Kidney epithelial cell (primary cell): ENCODE measurements at places on chromosomes 1 and 21.

GRCh38 chr1:2929335-2929734 is 91.9 kb upstream of the ACTRT2 start:
- no peak for DNase-seq

DNA sequence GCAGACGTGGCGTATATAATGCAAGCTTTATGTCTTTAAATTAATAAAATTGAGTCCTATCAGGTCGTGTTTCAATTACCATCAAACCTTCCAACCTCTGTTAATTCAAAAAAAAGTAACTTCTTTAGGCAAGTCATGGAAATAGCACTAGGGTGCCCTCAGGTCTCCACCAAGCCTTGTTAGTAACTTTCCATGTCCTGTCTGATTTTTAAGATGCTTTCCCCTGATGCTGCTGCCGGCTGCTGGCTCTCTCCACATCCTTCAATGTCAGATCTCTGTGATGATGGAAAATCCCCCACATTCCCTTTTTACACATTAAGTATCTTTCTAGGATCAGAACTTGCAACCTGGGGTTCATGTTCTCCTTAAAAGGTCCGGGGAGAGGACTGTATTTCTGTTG is 3.0 kb downstream of the ERG start:
- DNase-seq = no peak

DNA sequence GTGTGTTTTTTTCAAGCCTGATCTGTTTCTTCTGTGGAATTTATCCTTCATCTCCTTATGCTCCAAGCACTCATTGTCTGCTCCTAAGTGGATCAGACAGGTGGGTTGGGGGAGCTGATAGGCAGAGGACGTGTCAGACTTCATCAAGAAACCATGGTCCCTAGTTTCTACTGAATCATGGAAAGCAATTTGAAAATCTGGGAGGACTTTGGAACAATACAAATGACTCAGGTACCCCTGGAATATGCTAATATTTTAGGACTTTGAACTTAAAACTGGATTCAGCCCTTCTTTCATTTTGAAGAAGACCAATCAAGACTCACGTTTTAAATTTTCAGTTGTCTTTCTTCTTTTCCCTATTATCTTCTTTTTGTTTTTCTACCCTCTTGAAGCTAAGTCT is 7.7 kb downstream of the ABCG1 start:
- DNase-seq = no peak

- no peak for DNase-seq
Observed at GRCh38 chr1:154607106-154607608, 829 bp downstream of the ADAR start.

GRCh38 chr1:110200666-110201065 is 9.4 kb upstream of the KCNC4 start:
- DNase-seq = no peak

- DNase-seq = peak; percentile 77
Observed at GRCh38 chr1:199691540-199691939, 336.0 kb upstream of the NR5A2 start.

DNA sequence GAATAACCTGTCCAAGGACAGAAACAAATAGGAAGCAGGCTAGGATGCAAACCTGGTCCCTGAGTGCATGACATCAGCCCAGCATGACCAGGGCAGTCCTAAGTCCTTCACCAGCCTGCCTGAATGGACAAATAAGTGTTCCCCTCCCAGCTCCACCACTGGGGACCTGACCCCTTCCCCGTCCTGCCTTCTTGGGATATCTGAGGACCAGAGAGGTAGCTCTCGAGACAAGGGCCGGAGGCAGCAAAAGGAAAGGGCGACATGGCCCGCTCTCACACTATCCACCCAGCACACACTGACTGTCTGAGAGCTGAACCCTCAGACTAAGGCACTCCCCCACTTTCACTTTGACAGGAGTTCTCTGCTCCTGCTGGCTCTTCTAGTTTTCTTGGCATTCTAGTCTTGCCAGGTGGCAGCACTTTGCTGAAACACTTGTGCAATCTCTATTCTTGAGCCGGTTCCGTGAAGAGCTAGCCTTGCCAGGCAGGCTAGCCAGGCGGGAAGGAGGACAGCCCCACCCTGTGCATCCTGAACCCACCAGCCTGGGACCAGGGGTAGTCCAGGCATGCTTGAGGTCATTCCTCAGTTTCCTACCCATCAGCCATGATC is 251.1 kb upstream of the RAB4A start:
- no peak for DNase-seq

DNA sequence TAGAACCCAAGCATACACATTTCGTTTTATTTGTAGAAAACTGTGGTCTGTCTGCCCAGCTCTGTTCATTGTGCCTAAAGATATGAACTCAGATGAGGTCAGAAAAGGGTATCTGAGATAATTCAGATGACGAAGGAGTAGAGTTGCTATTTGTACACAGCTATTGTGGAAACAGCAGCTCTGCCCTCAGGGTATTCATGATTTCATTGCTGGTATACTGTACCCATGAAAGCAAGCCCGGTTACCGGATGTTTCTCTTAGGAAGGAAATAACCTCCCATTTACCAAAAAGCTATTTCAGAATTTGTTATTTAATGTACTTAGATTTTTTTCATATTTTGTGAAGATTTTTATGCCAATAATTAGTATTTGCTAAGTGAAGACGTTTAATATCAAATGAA is 37.8 kb downstream of the SMAP2 start:
- DNase-seq = no peak

DNA sequence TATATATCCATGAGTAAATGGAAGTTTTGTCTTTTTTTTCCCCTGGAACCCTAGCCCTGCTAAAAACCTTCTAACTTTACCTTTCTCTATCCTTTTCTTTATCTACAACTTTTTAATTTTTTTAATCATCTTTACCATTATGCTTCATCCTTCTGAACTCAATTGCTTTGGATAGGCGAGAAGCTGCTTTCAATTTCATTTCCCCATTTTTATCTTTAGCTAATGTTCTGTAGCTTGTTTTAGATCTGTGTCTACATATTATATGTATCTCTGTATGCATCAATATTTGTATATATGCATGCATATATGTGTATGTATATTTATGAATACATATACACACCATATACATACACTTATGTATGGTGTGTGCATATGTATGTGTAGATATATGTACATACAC is 57.4 kb downstream of the PTPRC start:
- no peak for DNase-seq

DNA sequence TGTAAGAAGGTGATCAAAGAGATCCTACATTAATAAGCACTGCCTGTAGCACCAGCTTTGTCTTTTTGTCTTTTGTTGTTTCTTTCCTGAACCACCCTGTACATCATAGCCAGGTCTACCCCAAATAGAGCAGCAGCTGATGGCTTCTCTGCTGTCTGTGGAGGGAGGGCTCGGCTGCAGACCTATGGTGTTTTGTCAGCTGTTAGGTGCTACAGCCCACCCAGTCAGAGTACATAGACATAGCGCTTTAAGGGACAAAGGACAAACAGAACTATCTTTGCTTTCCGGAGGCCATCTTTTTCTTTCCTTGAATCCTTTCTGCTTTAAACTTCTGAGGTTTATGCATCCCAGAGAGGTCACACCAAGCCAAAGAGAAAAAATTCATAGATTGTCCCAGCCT is 258.1 kb downstream of the ZNF648 start:
- no peak for DNase-seq

GRCh38 chr1:19921310-19921709 is 2.1 kb downstream of the PLA2G2E start:
- DNase-seq = no peak

GRCh38 chr21:34935898-34936297 is 113.2 kb downstream of the RUNX1 start:
- DNase-seq = no peak

DNA sequence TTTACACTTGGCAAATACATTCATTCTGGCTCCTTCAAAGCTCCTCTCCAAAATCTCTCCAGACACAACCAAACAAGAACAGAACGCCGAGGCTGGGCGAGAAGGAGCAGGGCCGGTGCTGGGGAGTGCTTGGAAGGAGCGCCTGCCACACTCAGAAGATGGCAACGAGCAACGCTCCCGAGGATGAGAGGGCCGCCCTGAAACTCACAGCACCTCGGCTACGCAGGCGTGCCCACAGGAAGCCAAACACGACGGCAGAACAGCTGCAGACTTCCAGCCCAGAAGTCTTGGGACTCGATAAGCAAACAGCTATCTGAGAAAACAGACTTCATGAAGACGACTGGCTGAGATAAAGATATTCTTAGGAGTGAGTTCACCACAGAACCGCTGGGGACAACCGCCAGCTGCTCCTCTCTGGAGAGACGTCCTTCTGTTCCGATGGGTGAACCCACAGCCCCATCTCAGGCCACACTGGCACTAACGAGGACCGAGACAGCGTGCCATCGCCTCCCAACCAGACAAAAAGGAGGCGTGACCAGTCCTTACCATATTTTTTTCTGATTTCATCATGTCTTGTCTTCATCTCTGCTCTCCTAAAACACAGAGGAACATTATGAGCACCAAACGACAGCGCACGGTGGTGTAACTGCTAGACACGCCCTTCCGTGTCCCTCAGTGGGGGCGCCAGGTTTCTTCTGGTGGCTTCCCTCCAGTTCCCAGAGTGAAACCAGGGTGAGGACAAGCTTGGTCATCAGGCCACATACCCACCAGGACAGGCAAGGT is 18.6 kb downstream of the PTTG1IP start:
- no peak for DNase-seq

DNA sequence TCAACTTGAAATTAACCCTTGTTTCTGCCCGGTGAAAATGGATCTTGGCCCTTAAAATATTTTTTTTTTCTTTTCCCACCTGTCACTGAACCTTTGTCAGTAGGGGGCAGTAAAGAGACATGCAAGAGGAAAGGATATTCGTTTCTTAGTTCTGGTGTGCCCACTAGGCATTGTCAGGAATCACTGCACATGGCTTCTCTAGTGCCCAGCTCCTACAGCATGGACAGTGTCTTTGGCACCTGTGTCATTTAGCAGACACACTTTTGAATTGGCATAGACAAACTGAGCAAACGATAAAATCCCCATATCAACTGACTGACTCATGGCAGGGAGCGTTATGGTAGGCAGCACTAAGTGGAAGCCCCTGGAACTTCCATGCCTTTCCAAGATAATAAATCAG is 1048.1 kb downstream of the BRINP3 start:
- peak; percentile 5 for DNase-seq

DNA sequence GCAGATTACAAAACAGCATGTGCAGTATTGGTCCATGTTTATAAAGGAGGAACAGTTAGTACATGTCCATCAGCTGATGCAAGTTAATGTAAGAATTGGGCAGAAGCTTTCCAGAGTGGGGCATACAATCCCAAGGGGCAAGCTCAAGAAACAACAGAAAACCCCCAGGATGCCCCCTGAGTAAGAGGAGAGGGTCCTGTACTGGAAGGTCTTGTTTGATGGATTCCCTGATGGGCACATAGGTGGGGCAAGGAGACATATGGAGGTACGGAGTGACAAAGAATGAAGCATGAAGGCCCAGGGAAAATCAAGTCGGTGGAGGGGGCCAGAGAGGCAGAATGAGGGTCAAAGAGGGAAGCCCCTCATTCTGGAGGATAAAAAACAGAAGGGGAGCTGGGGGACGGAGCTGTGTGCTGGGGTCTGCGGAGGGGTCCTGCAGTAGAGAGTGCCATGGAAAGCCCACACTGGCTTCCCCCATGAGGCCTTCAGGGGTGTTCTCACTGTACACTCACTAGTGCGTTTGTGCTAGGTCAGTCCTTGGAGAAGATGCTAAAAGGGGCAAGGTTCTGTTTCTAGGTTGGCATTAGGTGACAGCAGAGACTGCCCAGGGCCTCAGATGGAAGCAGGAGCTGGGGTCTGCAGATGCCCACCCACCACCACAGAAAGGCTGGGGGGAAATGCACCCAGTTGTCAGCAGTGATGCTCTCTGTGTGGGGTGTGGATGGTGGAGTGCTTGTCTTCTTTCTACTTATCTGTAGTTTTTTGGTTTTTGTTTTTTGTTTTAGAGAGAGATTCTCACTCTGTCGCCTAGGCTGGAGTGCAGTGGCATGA is 12.5 kb upstream of the MATN1 start:
- no peak for DNase-seq

DNA sequence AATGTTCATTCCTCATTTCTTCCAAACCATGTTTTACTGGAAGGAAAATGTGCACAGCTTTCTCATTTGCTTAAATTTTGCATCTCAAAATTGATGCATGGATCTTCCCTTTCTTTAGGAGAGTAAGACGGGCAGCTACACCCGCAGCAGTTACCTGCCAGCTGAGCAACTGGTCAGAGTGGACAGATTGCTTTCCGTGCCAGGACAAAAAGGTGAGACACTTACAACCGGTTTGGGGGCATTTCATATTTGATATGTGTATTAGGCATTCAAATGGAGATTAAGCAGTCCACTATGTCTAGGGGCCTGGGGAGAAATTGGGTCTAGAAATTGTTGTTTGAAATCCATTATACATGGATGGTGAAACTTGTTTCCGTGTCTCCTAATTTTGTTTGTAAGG is 12.9 kb downstream of the C8A start:
- DNase-seq = no peak

GRCh38 chr1:40710581-40711315 is 19.2 kb downstream of the NFYC start:
- DNase-seq = no peak

GRCh38 chr1:20366463-20367115 is 75.9 kb downstream of the VWA5B1 start:
- no peak for DNase-seq

DNA sequence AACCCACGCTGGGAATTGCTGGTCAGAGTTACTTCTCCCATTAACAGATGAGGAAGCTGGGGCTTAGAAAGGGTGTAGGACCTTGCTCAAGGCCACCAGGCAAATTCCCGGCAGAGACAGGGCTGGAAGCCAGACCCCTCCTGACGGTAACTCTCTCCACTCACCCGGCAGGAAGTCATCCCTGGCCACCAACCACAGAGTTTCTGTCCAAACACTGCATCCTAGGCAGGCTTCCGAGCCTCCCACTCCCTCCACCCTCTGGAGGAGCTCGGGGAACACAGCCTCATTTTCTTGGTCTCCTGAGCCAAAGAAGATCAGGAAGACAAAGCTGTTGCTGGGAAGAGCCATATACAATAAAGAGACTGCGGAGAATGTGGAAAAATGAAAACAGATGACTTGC is 25.0 kb upstream of the ZNF436 start:
- DNase-seq = no peak

DNA sequence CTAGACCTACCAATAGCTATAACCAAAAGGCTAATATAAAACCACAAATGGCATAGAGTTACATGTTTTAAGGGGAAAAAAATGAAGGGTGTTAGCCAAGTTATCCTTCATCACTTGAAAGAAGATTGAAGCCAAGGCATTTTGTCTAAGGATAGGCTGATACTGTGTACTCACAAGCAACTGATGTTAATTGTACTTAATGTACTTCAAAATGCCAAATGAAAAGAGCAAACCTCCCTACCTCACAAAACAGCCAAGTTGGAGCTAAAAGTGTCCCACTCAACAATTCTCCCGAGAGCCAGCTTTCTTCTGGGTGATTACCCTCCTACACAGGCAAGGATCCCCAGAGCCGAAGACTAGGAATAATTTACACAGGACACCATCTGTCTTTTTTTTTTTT is 4.4 kb upstream of the IGSF3 start:
- DNase-seq = no peak
